Sciatic nerve (tissue), 2 donors: ENCODE measurements at places on chromosomes 6 and 20. TPM values are rescaled to one million over a fixed set of nuclear protein-coding genes. Genes with fewer than 3 reads are reported as not detected.

ARFGAP1 gene
- total RNA-seq: 81.6 TPM

MUCL3 gene
- 0.18 TPM for total RNA-seq

SLC35D3 gene
- not detected for total RNA-seq

LY6G6C gene
- total RNA-seq: 0.71 TPM

SIRPG gene
- total RNA-seq: not detected

HLA-DMB gene
- 46.9 TPM for total RNA-seq

ISM1 gene
- 24.1 TPM for total RNA-seq

ZBTB2 gene
- 13.2 TPM for total RNA-seq

MICB gene
- 2.9 TPM for total RNA-seq

FNDC1 gene
- total RNA-seq: 13.7 TPM

AHI1 gene
- total RNA-seq: 61.1 TPM

CRIP3 gene
- total RNA-seq: 3.8 TPM

NOTCH4 gene
- 71.8 TPM for total RNA-seq

SLC12A5 gene
- total RNA-seq: 3.9 TPM

GRM4 gene
- not detected for total RNA-seq

GJA1 gene
- total RNA-seq: 80.5 TPM

OGFRL1 gene
- 61.6 TPM for total RNA-seq

DLK2 gene
- 0.45 TPM for total RNA-seq

KCNQ5 gene
- 0.49 TPM for total RNA-seq

TRIM10 gene
- 0.62 TPM for total RNA-seq

CCR6 gene
- total RNA-seq: not detected

FARS2 gene
- 17.8 TPM for total RNA-seq

FILIP1 gene
- total RNA-seq: 40.2 TPM

FAM83D gene
- total RNA-seq: 0.13 TPM

GPSM3 gene
- total RNA-seq: 20.5 TPM
